ENCODE measurements at places on chromosomes 3 and 15. TPM values are rescaled to one million over a fixed set of nuclear protein-coding genes. Genes with fewer than 3 reads are reported as not detected.
A peak's percentile ranks its signal among the peaks of the same experiment; 100 is the strongest.

- no peak overlapping the region for H3K27ac ChIP-seq
- H3K4me3 ChIP-seq, result no peak overlapping the region
- no peaks in the 10 kb centered on the region for H3K36me3 ChIP-seq
- H3K4me1 ChIP-seq, result no peaks in the 10 kb centered on the region
- no peaks in the 10 kb centered on the region for H3K27me3 ChIP-seq
- DNase-seq, result no peak
Measured at GRCh38 chr3:3628676-3629328, 170.4 kb upstream of the LRRN1 start.

GRCh38 chr15:67097930-67098740 lies 32.7 kb downstream of the SMAD3 start:
- peak overlapping the region; percentile 89 for H3K27ac ChIP-seq
- peaks cover 62% of the 10 kb centered on the region for H3K4me1 ChIP-seq
- peak; percentile 78 for DNase-seq
- no peaks in the 10 kb centered on the region for H3K36me3 ChIP-seq

COL8A1 gene
- 14.9 TPM for total RNA-seq

GRCh38 chr3:122409446-122409845 lies 6.4 kb downstream of the WDR5B start:
- peaks cover 55% of the 10 kb centered on the region for H3K36me3 ChIP-seq
- H3K4me3 ChIP-seq, result no peak overlapping the region
- no peak for DNase-seq
- H3K4me1 ChIP-seq, result peaks cover 10% of the 10 kb centered on the region
- no peaks in the 10 kb centered on the region for H3K27me3 ChIP-seq

GOLGA6D gene
- 0.72 TPM for total RNA-seq
